Breast epithelium (tissue), 4 donors: ENCODE measurements at places on chromosomes 7 and 10.

DNA sequence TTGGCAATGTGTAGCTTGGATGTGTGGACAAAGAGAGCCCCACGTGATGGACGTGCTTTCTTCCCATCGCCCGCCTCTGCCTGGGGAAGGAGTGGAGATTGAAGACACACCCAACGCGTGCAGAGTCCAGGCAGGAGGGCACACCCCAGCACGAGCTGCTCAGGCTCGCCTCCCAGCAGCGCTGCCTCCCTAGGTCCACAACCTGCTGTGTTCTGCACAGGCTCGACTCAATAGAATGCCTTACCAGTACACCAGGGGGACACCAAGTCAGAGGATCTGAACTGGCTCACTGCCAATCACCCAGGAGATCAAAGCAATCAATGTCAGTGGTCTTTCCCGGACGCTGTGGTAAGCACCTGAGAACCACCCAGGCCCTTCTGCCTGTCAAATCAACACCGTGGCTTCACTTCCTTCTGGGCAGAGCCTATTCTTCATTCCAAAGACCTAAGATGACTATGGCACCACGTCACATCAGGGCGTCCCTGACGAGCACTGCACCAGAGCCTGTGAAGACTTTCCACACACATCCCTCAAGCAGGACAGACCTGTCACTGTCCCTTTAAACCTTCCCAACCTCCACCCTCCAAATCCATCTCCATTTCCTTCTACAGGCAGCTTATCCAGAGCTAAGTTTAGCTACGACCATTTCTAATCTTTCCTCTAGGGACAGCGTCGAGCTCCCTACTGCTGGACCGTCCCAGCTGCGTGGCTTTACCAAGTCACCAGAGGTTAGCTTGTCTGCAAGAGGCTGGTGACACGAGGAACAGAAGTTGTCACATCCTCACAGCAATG lies 72.3 kb downstream of the AMZ1 start:
- H3K4me3 ChIP-seq = no peak overlapping the region
- no peak for DNase-seq
- H3K27me3 ChIP-seq = no peaks in the 10 kb centered on the region

- H3K27me3 ChIP-seq = no peaks in the 10 kb centered on the region
- no peaks in the 10 kb centered on the region for H3K36me3 ChIP-seq
- no peaks in the 10 kb centered on the region for H3K4me1 ChIP-seq
- no peak overlapping the region for H3K27ac ChIP-seq
- DNase-seq = no peak
- H3K4me3 ChIP-seq = no peak overlapping the region
These were observed 1086.8 kb downstream of the KCNMA1 start for GRCh38 chr10:76550806-76551205.

DNA sequence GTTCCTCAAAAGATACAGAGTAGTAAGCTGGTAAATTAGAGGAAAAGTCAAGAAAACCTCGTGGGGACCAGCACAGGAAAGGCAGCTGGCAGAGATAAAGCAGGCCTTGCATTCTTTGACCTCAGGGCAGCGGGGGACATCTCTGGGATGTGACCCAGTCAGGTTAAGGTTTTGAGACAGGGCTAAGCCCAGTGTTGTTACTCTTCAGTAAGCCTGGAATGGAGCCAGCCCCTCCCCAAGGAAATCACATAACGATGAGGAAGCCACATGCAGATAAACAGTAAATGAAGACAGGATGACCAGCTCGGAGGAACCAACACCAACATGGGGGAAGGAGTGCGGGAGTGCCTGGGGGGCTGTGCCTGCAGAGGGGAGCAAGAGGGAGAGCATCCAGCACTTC lies 99.6 kb downstream of the JAZF1 start:
- H3K4me1 ChIP-seq = no peaks in the 10 kb centered on the region
- H3K36me3 ChIP-seq = no peaks in the 10 kb centered on the region
- H3K4me3 ChIP-seq = no peak overlapping the region
- no peak overlapping the region for H3K27ac ChIP-seq
- DNase-seq = no peak

- no peak for DNase-seq
- H3K4me3 ChIP-seq = no peak overlapping the region
- peak overlapping the region; percentile 79 for H3K27ac ChIP-seq
- H3K27me3 ChIP-seq = no peaks in the 10 kb centered on the region
- H3K4me1 ChIP-seq = peaks cover 16% of the 10 kb centered on the region
- no peaks in the 10 kb centered on the region for H3K36me3 ChIP-seq
These were observed 67.0 kb upstream of the ARID5B start for GRCh38 chr10:61834519-61834918.

GRCh38 chr10:133204226-133205015 lies 25.6 kb upstream of the UTF1 start:
- no peak overlapping the region for H3K4me3 ChIP-seq
- no peaks in the 10 kb centered on the region for H3K4me1 ChIP-seq
- DNase-seq = no peak
- H3K27me3 ChIP-seq = no peaks in the 10 kb centered on the region

DNA sequence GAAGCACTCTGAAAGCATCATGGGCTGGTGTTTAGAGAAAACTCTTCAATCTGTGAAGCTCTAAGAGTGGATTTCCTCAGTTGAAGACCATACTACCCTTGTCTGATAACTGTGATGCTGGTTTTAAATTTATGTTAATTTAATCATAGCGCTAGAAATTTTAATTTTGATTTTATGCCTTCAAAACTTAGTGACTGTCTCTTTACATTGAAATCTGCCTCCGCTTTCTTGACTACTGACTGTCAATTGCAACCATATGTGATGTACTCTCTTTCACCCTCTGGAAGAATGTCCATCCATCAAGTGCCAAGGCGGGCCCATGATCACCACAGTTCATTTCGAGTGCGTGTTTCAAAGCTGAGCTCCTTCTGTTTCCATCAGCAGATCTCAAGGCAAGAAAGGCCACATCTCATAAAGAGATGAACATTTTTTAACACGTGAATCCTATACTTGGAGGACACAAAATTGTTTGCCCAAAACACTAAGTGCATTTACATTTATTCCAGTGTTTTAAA lies 147.1 kb downstream of the ITGA8 start:
- no peak overlapping the region for H3K4me3 ChIP-seq
- H3K36me3 ChIP-seq = no peaks in the 10 kb centered on the region
- H3K27me3 ChIP-seq = no peaks in the 10 kb centered on the region
- no peak overlapping the region for H3K27ac ChIP-seq
- no peak for DNase-seq
- no peaks in the 10 kb centered on the region for H3K4me1 ChIP-seq

DNA sequence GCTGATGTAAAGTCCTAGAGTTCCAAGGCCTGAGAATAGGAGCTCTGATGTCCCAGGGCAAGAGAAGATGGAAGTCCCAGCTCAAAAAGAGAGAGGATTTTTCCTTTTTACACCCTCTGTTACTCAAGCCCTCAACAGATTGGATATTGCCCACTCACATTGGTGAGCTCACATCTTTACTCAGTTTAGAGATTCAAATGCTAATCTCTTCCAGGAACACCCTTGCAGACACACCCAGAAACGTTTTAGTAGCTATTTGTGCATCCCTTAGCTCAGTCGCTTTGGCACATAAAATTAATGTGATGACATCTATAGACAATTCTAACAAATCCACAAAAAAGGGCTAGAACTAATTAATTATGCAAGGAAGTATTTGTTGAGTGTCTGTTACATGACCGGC lies 27.1 kb downstream of the ARMC3 start:
- no peak overlapping the region for H3K27ac ChIP-seq
- no peak overlapping the region for H3K4me3 ChIP-seq
- no peaks in the 10 kb centered on the region for H3K27me3 ChIP-seq
- DNase-seq = no peak
- H3K4me1 ChIP-seq = no peaks in the 10 kb centered on the region
